ENCODE measurements at places on chromosomes 16 and 17.
A peak's percentile ranks its signal among the peaks of the same experiment; 100 is the strongest.

DNA sequence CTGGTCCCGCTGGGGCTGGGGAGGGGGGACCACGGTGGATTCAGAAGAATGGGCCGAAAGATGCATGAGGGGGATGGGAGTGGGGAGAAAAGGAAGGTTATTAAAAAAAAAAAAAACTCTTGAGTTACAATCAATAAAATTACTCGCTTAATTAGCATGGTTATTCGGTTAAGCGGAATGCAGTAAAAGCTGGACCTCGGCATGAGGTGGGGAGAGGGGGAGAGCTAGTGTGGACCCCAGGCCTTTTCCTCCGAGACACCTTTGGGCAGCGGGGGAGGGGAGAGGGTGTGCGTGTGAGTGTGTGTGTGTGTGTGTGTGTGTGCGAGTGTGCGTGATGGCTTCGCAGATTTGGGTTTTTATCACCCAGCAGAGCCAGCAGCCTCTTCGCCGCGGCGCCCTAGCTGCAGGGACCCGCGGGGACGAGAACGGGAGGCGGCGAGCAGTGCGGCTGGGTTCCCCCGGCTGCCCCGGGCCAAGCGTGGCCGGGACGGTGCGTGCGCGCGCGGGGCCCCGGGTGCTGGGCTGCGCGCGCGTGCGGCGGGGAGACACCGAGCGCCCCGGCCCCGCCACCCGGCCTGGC is 3.7 kb downstream of the BAHCC1 start:
- DNase-seq: peak; percentile 73

- DNase-seq: peak; percentile 94
Observed at GRCh38 chr16:4538350-4539235, at the start of gene CDIP1. Gene CDIP1, minus strand, starts transcription at chr16:4538773. Its CDS starts 24,643 bp downstream, at chr16:4514130.

- DNase-seq: no peak
Observed at GRCh38 chr17:81582341-81582740, 30.2 kb upstream of the FAAP100 start.

- DNase-seq: no peak
Observed at GRCh38 chr16:16025214-16025968, 76.0 kb downstream of the ABCC1 start.

GRCh38 chr17:13385481-13385911 is 216.2 kb downstream of the HS3ST3A1 start:
- no peak for DNase-seq

DNA sequence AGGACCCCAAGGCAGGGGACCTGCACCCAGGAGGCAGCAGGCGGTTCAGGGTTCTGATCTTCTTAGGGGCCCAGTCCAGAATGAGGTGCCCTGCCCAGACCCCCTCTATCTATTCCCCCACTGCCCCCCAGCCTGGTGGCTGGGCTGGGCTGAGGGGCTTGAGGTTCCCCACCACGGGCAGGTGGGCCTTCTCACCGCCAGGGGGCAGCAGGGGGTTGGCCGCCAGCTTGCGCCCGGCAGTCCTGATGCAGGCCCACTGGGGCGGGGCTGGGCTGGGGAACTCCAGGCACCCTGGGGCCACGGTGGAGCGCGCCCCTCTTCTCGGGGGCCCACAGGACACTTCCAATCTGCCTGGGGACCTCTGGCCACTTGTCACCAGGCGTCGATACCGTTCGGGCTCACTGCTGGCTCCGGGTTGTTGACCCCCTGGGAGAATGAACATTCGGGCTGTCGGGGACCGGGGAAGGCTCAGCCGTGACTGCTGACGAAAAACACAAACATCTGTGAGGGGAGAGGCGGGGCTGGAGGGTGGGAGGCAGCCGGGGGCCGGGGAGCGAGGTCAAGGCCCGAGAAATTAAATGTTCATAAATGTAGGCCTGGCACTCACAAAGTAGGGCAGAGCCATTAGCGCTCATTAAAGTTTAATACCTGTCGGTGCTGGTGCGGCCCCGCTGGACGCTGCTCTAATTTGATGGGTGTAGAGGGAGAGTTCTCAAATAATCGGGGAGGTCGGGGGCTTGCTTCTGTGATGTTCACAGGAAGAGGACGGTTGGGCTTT is 219.3 kb upstream of the GSE1 start:
- DNase-seq: peak; percentile 93

DNA sequence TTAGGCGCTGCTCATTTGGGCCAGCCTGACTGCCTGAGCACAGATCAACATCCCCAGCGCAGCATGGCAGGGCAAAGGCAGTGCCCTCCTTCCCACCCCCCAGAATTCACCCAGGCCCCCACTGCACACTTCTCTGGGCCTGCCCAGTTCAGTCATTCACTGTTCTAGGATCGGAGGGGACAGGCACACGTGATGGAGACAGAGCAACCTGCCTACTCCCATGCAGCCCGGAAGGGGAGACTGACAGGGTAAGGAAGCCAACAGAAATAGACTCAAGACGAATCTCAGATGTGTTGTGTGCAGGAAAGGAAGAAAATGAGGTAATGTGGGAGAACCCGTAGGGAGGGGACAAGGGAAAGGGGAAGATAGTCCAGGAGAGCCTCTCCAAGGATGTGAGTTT is 59.2 kb upstream of the LYRM9 start:
- no peak for DNase-seq

GRCh38 chr17:77096570-77097214 is 44.1 kb upstream of the SEC14L1 start:
- no peak for DNase-seq

DNA sequence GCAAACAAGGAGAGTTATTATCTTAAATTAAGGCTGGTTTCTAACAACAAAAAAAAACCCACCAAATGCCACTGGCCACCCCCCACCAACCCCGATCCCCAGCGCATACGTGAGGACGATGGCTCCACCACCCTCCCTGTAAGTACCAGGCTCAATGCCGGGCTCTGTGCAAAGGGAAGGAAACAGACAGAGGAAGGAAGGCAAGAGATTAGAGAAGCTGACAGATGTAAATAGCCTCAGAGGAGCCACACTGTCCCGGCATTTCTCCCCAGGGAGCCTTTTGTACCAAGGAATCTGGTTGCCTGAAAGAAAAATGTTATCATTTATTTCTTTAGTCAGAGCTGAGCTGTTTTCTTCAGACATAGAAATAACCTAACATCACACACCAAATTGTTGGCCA is 13.1 kb downstream of the SOST start:
- peak; percentile 86 for DNase-seq

- DNase-seq: no peak
Observed at GRCh38 chr16:14286368-14287230, 215.5 kb downstream of the MRTFB start.

GRCh38 chr16:76035689-76036088 is 241.5 kb upstream of the CNTNAP4 start:
- DNase-seq: no peak

DNA sequence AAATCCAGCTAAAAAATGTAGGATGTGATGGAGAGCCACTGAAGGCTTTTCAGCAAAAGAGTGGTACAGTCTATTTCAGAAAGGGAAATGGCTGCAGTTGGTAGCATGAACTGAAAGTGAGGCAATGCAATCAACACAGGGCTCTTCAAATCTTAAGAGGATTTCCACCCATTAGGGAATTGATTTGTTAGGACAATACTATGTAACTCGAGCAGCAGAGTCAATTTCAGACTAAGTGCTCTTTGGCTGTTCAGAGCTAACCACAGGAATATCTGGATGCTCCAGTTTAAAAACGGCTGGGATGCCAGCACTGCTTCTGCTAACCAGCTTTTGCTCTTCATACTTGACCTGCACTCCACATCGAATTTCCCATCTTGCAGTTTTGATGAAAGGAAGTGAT is 24.6 kb downstream of the CACNG1 start:
- DNase-seq: peak; percentile 73

DNA sequence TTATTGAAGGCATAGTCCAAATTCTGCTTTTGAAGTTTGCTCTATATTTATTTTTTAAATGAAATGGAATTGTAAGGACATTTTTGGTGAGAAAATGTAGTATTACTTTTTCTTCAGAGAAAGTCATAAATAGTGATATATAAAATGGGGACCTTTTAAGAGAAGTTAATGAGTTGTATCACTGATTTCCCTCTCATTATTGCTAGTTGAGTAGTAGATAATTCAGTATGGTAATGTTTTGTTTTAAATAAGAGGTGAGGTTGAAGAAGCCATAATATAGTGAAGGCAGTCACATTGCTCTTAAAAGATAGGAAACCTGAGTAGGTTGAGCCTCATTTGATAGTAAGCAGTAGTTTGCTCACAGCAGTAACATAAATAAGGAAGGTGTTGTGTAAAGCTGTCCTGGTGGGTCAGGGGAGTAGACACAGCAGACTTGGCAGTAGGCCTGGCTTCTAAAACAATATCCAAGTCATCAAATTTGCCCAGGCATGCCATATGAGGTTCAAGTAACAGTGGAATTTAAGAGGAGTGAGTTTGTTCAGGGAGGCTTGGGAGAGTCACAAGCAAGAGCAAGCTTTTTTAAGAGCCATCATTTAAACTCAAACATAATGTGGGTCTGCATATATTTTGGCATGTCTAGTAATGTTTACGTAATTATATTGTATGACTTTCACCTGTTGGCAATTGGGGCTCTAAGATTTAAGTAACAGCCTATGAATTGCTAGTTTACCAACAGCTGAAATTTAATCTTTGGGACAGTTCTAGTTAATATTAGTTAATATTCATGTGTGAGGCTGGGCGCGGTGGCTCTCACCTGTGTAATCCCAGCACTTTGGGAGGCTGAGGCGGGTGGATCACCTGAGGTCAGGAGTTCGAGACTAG is 6.5 kb downstream of the NFATC3 start:
- peak; percentile 5 for DNase-seq

DNA sequence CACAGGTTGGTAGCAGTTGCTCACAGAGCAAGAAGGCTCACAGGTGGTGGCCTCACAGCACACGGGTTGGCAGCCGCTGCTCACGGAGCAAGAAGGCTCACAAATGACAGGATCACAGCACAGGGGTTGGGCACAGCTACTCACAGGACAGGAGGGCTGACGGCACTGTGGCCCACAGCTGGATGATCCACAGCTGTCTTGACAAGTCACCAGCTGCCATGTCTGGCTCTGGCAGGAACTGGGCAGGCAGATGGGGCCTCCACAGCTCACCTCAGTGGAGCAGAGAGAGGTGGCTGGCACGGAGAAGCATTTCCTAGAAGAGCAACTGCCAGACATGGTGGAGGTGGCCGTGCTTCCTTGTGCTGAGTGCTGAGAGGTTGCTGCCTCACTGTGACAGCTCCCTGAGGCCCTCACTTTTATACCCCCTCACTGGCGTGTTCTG is at the start of gene KRTAP16-1:
TSS of gene KRTAP16-1 (minus strand) at position 392 of the 442 bp plus-strand sequence. CDS start at position 336, 56 bp downstream.
- no peak for DNase-seq

- no peak for DNase-seq
Observed at GRCh38 chr16:1258225-1258600, 2.3 kb downstream of the TPSD1 start.

DNA sequence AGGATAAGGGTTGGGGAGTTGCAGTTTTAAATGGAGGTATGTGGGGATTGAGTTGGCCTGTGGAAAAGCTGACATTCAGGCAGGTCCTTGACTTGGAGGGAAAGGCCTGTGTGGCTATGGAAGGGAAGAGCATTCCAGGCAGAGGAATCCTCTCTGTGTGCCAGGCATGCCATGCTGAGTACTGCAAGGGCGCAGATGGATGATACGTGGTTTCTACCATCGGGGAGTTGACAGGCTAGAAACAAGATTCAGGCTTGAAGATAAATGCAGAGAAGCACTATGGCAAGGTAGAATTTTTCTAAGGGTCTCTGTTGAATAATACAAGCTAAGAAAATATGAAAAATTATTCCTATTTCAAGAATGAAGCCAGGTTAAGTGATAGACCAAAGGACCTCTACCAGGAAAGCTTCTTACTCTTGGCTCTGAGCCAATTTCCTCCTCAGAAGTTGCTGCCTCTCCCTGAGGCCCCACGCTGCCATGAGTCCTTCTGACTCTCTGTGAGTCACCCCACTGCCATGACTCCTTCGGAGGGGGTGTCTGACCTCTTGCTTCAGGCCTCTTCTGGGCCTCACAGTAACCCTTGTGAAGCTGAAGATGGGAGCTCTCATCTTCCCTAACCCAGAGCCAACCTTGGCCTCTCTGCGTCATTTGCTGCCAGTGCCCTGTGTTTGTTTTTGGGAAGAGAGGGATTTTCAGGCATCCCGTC is 75.8 kb downstream of the WNT3 start:
- no peak for DNase-seq

- no peak for DNase-seq
Observed at GRCh38 chr17:13355054-13355453, 246.7 kb downstream of the HS3ST3A1 start.

- DNase-seq: no peak
Observed at GRCh38 chr16:57036315-57036714, 47.0 kb downstream of the NLRC5 start.

DNA sequence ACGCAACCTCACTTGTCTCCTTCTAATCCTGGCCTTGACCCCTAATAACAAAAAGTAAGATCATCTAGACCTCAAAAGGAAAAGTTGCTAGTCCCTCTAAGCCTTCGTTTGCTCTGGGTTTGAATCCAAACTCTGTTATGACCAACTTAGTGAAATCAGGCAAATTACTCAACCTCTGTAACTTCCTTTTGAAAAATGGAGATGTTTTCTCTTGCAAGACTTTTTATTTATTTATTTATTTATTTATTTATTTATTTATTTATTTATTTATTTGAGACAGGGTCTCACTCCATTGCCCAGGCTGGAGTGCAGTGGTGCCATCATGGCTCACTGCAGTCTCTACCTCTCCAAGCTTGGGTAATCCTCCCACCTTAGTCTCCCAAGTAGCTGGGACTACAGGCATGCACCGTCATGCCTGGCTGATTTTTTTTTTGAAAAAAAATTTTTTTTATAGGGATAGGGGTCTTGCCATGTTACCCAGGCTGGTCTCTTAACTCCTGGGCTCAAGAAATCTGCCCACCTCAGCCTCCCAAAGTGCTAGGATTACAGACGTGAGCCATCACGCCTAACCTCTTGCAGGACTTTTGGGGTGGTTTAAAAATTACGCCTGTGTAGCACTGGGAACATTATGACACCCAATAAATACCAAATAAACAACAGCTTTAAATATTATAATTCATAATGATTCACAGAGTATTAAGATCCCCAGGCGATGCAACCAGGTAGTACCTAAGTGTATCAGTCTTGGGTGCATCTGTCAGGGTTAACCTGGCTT is 63.4 kb downstream of the PITPNC1 start:
- DNase-seq: no peak

GRCh38 chr17:32111141-32111771 is 31.0 kb upstream of the RHOT1 start:
- no peak for DNase-seq

DNA sequence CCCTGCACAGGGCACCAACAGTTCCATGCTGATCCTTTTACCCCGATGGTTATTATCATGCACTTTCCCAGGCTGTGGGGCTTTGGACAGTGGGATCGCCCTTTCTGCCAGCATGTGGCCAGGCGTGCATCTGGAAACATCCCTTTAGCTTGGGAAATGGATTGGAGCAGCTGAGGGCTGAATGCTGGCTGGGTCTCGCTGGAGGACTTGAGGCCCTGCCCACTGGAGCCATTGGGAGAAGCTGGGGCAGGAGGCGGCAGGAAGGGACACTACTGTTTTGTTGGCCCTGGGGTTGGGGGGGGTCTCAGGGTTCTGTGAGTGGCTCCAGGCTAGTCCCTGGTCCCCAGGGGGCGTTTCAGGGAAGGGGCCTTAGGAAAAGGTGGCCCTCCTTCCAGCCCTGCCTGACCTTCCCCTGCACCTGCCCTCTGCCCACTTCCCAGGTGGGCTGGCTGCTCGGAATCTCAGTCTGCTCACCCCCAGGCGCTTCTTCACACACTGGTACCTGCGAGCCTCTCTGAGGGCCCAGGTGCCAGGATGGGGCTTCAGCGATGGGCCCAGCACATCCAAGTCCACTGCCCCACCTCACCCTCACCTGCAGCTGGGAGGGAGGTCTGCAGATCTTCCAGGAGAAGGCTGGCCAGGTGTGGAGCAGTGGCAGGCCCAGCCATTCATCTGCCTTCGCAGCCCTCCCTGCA is 1.6 kb upstream of the ADGRG3 start:
- DNase-seq: no peak
